ENCODE measurements at places on chromosomes 1 and 21.
A peak's percentile ranks its signal among the peaks of the same experiment; 100 is the strongest.

GRCh38 chr1:203913073-203913521, 51.7 kb downstream of the SNRPE start:
- no peak for DNase-seq

DNA sequence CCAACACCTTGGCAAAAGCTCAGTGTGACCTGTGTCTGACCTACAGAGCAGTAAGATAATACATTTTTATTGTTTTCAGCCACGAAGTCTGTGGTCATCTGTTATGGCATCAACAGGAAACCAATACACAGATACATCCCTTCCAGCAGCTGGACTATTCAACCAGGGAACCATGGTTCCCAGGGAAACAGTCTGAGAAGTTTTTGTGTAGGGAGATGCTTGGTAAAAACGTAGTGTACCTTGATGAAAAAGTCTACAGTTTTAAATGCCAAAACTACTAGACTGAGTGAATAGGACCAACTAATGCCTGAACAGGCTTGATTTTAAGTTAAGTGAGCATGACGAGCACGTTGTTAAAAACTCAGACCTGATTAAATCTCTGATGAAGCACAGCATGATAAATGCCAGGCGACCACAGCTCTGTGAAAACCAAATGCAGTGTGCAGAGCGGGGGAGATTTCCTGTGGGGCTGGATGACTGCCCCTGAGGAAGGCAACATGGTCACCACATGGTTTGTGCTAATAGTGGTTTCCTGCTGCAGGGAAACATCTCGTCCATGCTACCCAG, 228.9 kb downstream of the TNR start:
- no peak for DNase-seq

GRCh38 chr1:82689217-82689616, 888.5 kb downstream of the ADGRL2 start:
- DNase-seq = no peak

DNA sequence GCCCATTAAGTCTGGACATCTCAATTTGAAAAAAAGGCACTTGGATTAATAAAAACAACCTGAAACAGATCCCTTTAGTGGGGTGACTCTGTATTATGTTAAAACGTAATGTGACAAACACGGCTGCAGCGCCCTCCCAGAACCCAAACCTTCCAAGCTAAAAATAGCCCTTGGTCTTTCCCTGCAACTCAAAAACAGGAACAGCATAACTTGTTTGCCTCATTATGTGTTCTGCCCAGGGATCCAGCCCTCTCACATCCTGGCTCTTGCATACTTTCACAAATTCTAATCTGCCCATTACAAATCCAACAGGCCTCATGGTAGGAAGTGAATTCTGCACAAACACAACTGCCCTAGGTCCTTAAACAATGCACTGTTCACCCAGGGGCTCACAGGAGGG, 94.7 kb upstream of the GADD45A start:
- DNase-seq = no peak

- no peak for DNase-seq
Measured at GRCh38 chr1:94909486-94909885, 17.4 kb downstream of the CNN3 start.

DNA sequence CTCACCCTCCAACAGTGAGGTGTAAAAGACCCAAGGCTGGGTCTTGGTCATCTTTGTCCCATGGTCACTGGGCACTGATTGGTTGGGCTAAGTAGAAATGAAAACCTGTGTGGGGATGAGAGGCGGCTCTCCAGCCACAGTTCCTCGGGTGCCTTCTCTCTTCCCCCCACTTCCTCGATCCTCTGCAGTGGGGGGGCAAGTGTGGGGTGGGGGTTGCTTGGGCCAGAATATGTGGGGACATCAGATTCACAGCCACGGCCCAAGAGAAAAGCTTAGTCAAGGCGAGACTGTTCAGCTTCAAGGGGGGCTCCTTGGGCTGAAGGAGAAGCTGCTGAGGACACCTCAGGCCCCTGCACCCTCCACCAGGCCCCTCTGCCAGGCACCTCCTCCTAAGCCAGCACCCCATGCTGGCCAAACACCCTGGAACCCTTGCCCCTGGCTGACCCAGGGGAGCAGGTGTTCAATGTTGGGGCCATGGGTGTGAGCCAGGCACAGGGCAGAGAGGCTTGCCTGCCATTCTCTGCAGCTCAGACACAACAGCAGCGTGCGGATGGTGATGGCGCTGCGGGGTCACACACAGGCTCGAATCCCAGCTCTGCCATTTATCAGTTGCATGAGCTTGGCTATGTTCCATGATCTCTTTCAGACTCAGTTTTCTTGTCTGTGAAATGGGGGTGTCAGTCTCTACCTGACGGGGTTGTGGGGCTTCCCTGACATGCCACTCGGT, 21.0 kb upstream of the TNFRSF1B start:
- no peak for DNase-seq

- peak; percentile 8 for DNase-seq
Measured at GRCh38 chr1:15352128-15352957, 57.3 kb upstream of the EFHD2 start.

DNA sequence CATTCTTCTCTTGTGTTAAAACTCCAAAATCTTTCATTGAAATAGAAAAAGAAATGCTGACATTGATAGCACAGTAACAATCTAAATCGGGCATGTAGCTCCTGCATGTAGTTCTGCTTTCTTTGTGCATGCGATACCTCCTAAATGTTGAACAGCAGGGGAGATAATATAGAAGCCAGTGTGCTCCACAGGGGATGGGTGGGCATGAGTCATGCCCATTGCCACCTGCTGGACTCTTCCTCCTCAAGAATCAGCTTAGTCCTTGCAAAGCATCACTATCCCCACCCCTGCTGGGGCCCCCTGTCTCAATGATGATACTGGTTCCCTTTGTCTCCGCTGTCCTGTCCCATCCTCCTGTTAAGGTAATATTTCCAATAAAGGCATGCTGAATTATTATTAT, 203.0 kb downstream of the RWDD3 start:
- no peak for DNase-seq

GRCh38 chr1:150053926-150054325, 13.7 kb upstream of the VPS45 start:
- DNase-seq = no peak

DNA sequence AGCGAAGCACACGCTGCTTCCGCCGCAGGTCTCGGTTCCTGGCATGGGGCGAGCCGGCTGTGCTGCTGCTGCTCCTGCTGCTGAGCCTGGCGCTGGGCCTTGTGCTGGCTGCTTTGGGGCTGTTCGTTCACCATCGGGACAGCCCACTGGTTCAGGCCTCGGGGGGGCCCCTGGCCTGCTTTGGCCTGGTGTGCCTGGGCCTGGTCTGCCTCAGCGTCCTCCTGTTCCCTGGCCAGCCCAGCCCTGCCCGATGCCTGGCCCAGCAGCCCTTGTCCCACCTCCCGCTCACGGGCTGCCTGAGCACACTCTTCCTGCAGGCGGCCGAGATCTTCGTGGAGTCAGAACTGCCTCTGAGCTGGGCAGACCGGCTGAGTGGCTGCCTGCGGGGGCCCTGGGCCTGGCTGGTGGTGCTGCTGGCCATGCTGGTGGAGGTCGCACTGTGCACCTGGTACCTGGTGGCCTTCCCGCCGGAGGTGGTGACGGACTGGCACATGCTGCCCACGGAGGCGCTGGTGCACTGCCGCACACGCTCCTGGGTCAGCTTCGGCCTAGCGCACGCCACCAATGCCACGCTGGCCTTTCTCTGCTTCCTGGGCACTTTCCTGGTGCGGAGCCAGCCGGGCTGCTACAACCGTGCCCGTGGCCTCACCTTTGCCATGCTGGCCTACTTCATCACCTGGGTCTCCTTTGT, 2.6 kb downstream of the TAS1R3 start:
- DNase-seq = no peak

DNA sequence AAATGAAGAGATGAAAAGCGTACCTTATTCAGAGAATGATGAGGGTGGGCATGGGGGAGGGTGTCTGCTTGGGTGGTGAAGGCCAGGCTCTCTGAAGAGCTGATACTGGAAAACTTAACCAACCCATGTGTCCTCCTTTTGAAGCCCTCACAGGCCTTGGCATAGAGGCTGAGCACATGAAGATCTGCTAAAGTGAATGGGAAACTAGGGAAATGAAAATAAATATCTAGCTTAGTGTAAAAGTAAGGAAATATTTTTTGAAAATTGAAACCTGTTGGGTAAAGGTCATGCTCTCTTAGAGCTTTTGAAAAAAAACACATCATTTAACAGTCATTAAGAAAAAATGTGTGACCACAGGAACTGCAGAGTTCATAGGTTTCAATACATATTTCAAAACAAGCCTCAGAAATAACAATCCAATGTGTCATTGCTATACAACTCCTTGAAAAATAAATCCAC, 40.5 kb upstream of the RALGPS2 start:
- peak; percentile 79 for DNase-seq

GRCh38 chr21:37936010-37936785, 19.9 kb upstream of the KCNJ6 start:
- DNase-seq = no peak

DNA sequence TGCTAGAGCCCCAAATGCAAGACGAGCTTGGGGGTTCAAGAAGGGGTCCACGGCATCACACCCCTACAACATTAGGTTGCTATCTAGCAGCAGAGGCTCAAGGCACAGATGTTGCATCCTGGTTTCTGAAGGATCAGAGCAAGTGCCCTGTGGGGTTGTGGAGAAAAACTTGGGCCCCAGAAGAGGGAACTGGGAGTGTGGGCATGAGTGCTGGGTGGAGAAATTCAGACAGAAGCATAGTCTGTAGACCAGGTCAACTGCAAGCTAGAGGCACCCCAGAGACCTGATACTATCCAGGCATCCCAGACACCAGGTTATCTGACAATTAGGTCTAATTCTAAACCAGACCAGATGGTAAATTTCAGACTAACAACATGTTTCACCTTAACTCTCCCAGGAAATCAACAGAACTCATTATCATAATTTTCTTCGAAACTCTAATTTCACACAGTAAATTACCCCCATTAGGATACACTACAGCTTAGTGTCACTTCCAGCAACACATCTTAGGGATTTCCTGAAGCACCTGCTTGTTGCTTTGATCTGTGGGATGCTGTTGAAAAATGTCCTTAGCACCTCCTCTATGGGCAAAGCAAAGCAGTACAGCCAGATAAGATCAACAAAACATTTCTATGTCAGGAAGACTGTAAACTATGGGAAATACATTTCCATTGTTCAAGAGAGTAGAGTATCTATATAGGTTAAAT, 179.3 kb downstream of the VAV3 start:
- DNase-seq = no peak

DNA sequence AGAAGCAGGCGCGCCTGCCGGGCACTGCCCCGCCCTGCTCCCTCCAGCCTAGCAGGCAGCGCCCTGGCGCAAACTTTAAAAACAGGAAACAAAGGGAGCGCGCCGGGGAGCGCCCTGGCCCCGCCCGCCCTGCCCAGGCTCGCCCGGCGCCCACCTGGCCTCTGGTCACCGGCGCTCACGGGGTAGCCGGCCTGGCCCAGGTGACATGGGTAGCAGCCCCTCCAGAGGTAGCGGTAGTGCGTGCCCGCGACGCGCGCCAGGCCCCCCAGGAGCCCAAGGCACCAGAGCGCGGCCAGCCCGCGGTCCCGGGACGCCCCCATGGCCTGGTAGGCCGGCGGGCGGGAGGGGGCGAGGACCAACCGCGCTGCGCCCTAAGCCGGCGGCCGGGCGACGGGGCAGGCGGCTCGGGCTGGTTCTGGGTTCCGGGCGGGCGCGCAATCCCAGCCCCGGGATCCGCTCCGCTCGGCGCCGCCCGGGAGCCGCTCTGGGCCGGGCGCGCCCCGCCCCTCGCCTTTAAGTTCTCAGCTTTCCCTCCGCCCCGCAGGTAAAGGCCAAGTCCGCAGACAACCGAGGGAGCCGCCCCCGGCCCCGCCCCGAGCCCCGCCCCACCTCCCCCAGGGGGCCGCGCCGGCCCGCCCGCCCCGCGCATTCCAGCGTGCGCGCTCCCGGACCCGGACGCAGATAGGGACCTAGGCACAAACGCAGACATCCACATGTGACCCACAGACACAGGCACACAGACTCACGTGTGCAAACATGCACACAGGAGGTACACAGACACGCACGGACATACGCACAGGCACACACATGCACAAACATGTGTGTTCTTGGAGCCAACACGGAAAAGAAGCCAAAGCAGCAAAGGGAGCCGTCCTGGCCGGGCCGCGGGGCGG, 76.7 kb downstream of the ARHGEF16 start:
- DNase-seq = no peak

DNA sequence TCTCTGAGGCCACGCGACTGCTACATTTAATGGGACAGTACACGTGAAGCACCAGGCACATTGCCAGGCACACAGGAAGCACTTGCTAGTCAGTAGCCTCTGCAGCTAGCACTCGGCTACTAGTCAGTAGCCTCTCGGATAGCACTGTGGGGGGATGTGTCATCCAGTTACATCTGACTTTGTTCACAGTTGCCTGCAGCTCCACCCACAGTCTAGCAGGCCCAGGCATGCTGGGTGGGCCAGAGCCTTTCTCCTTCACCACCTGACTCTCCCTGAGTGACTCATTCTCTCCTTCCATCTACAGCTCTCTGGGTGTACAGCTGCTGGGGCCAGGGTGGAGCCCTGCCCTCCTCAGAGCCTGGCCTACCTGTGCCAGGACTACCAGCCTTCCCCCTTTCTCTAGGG, 51.5 kb downstream of the PTPRF start:
- peak; percentile 81 for DNase-seq

DNA sequence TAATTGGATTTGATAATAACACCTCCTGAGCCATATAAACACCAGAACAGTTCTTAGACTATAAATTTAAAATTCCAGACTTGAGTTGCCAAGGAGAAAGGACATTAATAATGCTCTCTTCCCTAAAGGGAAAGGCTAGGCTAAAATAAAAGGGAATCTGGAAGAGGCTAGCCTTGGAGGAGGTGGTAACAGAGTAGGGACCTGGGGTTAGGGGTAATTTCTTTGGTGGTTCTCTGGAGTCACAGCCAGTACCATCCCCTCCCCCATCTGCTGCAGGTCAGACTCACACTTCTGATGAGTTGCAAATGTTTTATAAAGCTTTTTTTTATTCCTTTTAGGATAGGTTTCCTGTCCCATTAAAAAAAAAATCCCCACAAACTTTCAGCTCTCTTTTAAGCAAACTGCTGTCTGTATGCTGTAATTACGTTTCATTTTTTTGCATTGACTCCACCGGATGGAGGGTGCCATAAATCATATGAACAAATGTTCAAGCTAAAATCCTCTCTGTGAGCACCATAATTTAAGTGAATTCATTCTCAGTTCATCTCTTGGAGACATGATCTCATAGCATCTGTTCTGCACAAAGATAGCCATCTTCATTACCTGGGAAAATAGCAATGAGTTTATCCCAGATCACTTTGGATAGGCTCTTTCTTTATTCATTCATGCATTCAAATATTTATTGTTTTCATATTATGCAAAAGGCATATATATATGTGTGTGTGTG, 379.6 kb downstream of the TTLL7 start:
- no peak for DNase-seq

DNA sequence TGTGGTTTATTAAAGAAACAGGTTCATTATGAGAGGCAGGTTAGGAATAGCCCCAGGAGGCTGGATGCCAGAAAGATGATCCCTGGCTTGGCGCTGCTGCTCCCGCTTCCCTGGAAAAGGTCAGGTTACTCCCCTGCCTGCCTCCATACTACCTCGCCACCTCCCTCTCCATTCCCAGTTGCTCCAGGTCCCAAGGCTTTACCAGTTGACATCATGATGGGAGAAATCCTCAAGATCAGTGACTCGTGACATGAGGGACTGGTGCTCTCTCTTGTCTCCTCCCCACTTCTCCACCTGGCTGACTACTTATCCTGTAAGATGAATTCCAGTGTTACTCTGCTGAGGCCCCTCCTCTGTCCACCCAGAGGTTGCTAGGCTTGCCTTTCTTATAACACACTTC, 19.7 kb downstream of the VASH2 start:
- DNase-seq = no peak
